ENCODE measurements at places on chromosomes 2 and 18. TPM values are rescaled to one million over a fixed set of nuclear protein-coding genes. Genes with fewer than 3 reads are reported as not detected.

DNA sequence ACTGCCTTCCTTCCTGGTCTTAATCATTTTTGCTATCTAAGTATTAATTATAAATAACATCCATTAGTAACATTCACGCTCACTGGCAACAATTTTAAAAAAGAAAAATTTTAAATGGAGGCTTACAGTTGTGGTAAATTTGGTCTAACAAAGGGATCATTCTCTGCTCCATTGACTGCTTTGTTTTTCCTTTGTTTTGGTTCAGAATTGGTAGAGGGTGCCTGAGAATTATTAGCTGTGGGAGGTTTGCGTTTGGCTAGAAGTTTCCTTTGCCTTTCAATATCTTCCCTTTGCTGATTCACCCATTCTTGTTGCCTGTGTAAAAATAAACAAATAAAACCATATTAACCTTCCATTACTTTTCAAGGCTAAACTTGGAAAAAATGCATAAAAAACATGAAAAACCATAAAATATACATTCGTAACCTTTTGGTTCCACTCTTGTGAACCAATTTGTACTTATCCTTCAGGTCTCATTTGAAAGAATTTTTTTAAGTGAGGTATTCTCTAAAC is 114.6 kb downstream of the TLK1 start:
- DNase-seq, result no peak

GRCh38 chr2:197502201-197502600 is 2.0 kb downstream of the HSPE1 start:
- DNase-seq, result no peak

GRCh38 chr18:11047156-11047555 is 102.2 kb downstream of the PIEZO2 start:
- DNase-seq, result no peak

GRCh38 chr2:236163471-236164200 is 4.5 kb downstream of the GBX2 start:
- no peak for DNase-seq

DNA sequence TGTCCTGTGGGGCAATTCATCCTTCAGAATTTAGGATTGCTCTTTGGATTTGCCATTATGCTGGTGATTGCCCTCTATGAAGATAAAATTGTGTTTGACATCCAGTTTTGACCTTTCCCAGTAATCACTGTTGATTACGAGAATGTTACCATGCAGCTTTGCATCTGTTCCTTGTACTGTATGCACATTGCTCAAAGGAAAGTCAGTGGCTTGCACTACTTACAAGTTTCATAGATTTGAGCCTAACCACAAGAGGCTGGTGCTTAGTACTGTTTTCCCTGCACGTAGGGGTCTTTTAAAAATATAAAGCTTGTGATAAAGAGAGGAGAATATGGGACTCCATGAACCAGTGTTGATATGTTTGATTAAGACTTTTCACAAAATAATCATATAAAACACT is 77.9 kb downstream of the SLC39A10 start:
- DNase-seq, result no peak

DNA sequence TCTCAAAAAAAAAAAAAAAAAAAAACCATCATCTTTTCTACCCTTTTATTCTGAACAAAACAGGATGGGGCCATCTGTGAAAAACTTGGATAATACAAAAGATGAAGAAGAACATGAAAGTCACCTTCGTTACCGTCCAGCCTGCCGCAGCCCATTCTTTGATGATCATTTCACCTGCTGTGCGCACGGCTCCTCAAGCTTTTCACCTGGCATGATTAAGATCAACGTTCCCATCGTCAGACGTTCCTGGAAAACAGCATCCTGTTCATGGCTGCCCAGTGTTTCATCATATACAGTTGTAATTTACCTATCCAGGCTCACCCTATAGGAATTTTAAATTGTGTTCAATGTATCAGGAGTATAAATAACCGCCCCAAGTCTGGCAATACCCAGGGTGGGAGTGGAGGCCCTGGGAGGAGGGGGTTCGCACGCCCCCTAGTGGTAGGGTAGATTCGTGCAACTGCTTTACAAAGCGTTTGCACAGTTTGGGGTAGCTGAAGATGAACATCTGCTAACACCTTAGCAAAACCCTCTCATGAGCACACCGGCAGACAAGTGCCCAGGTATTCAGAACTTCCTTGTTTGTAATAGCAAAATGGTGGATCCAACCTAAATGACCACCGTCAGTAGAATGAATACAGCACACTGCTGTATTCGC is 49.0 kb upstream of the GLI2 start:
- DNase-seq, result no peak

- no peak for DNase-seq
Observed at GRCh38 chr2:25483607-25484266, 142.0 kb upstream of the DNMT3A start.

DNA sequence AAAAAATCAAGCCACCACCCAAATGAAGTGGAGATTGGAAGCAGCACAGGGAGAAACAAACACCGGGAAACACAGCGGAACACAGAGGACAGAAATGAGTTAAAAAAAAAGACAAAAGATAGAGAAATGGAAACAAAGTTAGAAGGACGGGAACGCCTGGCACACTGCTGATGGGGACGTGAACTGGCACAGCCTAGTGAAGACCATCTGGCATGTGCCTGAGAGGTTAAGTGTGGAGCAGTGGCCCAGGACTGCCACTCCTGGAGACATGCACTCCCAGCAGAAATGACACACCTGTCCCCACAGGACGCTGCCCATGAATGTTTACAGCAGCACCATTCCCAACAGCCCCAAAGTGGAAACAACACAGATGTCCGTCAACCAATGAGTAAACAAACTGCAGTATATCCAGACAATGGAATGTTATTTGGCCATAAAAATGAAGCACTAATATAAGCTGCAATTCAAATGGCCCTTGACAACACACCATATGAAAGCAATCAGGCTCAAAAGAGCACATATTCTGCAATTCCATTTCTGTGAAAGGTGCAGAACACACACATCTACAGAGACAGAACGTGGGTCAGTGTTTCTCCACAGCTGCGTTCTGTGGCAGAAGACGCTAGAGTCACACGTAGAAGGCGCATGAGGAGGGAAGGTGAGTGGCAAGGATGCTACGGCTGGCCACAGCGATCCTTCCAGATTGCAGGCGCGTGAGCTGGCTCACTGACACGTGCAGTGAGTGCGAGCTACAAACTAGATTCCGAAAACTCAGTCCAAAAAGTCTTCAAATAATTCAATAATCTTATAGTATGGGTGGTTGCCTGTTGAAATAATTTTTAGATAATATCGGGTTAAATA is 24.6 kb downstream of the THAP4 start:
- no peak for DNase-seq

DNA sequence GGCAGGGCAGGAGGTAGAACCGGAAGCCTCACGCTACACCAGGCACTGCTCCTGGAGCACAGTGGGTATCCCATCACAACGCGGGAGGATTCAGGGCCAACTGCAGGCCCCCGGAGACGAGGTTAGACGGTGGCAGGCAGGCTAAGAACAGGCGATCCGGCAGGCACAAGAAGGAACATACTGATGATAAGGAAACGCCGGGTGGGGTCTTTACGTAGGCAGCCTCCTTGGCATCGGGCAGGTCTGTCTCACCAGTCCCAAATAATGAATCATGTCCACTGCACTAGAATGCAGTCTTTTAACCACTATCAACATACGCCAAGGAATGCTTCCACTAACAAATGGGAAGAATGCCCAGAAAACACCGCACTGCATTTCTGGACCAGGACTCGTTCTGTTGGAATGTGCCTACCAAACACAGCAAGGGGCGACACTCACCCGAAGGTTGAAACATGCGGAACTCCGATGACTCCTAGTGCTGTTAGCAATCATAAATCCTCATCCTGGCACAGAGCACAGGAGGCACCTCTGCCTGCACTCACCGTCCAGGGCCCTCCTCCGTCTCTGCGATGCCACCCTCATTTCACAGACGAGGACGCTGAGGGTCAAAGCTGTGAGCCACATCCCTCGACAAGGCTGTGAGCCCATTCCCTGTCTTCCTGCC is 35.2 kb downstream of the ZNF516 start:
- DNase-seq, result peak; percentile 69

- peak; percentile 76 for DNase-seq
Observed at GRCh38 chr2:45778720-45779171, 127.3 kb downstream of the PRKCE start.

DNA sequence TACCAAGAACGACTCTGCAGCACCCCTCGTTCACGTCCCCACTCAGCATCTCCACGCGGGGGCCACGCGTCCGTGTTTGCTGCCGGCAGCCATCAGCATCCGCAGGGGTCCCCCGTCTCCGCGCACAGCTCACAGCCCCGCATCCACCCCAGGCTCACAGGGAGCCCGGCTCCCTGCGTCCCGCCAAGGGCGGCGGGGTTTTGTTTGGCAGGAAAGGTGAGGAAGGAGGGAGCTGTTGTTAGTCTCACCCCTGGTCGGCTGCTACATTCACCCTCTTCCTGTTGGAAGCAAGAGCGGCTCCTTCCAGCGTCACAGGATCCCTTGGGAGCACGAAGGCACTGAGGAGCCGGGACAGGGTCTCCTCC is 131.0 kb upstream of the CTDP1 start:
- no peak for DNase-seq

- no peak for DNase-seq
Observed at GRCh38 chr2:144102386-144102785, 417.5 kb downstream of the ZEB2 start.

- DNase-seq, result peak; percentile 25
Observed at GRCh38 chr2:149994057-149994728, 406.6 kb upstream of the MMADHC start.

DNA sequence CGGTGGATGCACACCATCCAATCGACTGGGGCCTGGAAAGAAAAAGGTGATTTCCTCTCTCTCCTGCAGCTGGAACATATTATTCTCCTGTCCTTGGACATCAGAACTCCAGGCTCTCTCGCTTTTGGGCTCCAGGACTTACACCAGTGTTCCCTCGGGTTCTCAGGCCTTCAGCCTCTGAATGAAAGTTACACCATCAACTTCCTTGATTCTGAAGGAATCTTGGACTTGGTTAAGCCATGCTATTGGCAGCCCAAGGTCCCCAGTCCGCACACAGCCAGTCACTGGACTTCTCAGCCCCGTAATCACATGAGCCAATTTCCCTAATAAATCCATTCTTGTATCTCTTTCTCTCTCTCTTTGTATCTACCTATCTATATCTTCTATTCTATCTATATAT is 418.9 kb downstream of the IRS1 start:
- DNase-seq, result no peak

- no peak for DNase-seq
Observed at GRCh38 chr2:242031481-242032019, 162.0 kb downstream of the RTP5 start.

DNA sequence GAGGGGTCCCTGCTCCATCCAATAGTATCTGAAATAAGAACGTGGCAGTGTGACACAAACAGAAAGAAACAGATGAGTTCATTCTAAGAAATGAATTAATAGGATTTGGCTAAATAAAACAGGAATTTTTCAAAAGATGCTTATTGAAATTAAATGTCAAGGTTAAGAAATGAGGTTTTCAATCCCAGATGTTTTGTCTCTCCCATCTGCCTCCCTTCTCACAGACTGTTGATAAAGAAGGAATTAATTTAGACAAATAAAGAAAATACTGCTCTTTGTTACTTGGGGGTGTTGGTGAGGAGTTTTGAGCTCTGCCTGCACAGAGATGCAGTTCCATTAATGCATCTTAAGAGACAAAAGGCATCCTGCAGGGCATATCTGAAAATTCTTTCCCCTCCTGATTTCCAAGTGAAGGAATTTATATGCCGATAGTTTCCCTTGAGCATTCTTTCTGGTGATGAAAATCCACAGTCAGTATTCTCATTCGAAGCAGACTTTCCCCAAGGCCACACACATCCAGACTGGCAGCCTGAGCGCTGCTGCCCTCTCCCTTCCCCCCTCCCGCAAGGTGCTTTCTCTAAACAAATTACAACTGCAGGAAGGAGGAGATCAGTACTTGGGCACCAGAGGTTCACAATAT is 385.4 kb upstream of the RND3 start:
- DNase-seq, result no peak

DNA sequence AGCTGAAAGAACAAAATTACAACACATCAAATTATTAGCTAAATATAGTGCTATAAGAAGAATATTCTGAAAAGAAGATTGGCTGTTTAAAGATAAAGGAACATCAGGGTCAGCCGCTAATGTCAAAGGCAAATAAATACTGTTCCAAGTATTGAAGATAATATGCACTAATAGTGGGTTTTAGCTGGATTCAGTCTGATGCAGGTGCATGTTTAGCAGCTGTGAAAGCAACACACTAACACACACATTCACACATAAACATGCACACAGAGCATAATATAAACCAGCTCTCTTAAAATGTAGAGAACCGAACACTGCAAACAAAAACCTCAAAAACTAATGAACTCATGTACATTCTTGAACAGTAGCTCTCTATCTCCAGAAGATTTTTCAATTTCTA is 634.6 kb downstream of the ERBB4 start:
- DNase-seq, result no peak

- DNase-seq, result no peak
Observed at GRCh38 chr18:65363011-65363410, 387.8 kb upstream of the CDH7 start.

GRCh38 chr2:234976479-234977227 is 24.8 kb downstream of the SH3BP4 start:
- no peak for DNase-seq

GRCh38 chr2:212914392-212914791 is 237.0 kb downstream of the IKZF2 start:
- no peak for DNase-seq

GRCh38 chr2:8193686-8194615 is 487.9 kb upstream of the ID2 start:
- no peak for DNase-seq

DNA sequence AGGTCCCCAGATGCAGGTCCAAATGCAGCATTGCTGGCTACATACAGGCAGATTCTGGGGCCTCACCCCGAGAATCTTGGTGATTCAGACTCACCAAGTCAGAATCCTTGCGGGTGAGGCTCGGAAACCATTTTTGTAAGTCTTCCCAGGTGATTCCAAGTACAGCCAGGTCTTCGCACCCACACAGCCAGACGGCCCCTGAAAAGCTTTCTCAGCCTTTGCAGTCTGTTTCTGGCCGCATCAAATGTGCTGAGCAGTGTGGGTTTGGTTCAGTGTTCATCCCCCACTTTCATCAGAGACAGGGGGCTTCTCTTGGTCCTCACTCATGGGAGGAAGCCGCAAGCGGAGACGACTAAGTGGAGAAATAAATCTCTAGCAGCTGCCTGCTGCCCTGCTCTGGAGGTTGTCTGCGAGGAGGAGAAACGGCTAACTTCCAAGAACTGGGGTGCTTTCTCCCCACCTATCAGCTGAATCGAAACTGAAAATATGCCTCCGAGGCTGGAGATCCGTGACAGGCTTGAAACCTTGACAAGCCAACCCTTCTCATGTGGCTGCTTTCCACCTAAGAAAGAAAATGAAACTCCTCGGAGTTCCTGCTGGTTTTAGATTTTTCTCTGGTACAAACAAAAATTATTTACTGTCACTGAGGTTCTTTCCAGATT is 8.9 kb upstream of the TMEM185B start:
- DNase-seq, result no peak

Gene CAPN13
- total RNA-seq, result 4.9 TPM

Gene IL1R1
- total RNA-seq, result 48.0 TPM

Gene TRABD2A
- total RNA-seq, result 0.28 TPM

Gene C2orf66
- total RNA-seq, result not detected

Gene PDE11A
- 1.2 TPM for total RNA-seq

Gene ERBB4
- 2.9 TPM for total RNA-seq

Gene PJVK
- 1.7 TPM for total RNA-seq

Gene TYMS
- total RNA-seq, result 3.0 TPM

Gene CD8A
- 1.9 TPM for total RNA-seq

Gene OTX1
- 0.31 TPM for total RNA-seq

Gene CFAP210
- total RNA-seq, result not detected

Gene FLACC1
- total RNA-seq, result 1.2 TPM

Data from pancreas (tissue), 10 donors.